Stomach (tissue), 19 donors: ENCODE measurements at places on chromosomes 2 and 18. TPM values are rescaled to one million over a fixed set of nuclear protein-coding genes. Genes with fewer than 3 reads are reported as not detected.

The NCKAP1 gene
- 13.0 TPM for total RNA-seq

DNA sequence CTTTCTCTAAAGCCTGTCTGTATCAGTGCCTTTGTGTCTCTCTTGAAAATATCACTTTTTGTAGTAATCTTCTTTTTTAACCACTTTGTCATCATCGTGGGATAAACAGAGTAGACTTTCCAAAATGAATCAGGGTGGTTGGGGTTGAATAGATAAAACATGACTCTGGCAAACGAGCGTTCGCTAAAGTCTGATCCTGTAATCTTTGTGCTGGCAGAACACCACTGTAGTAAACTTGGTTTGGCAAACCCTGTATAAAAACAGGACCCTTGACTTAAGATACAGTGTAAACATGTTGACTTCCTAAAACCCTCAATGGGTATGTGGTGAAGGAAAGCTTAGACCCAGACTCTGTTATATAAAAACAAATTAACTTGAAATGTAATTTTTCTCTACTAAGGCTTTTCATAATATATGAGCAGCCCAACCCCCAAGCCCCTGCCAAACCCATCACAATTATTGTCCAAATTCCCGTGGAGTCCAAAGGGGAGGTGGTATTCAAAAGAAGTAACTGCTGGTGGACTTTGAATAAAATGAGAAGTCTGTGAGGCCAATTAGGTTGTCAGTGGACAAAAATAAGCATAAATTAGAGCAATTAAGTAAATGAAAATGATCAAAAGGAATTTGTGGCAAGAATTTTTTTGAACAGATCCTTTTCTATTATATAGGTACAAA, 52.2 kb downstream of the COLEC12 start:
- H3K4me1 ChIP-seq, result peaks cover 14% of the 10 kb centered on the region
- DNase-seq, result no peak
- H3K27me3 ChIP-seq, result no peaks in the 10 kb centered on the region

The LYG2 gene
- total RNA-seq, result not detected

The TNFRSF11A gene
- total RNA-seq, result 8.2 TPM

The CRIM1 gene
- 54.9 TPM for total RNA-seq

- no peaks in the 10 kb centered on the region for H3K4me1 ChIP-seq
- no peak overlapping the region for H3K27ac ChIP-seq
- no peaks in the 10 kb centered on the region for H3K27me3 ChIP-seq
- DNase-seq, result no peak
- no peaks in the 10 kb centered on the region for H3K36me3 ChIP-seq
These were observed 1355.1 kb upstream of the ZEB2 start for GRCh38 chr2:145875016-145875415.

DNA sequence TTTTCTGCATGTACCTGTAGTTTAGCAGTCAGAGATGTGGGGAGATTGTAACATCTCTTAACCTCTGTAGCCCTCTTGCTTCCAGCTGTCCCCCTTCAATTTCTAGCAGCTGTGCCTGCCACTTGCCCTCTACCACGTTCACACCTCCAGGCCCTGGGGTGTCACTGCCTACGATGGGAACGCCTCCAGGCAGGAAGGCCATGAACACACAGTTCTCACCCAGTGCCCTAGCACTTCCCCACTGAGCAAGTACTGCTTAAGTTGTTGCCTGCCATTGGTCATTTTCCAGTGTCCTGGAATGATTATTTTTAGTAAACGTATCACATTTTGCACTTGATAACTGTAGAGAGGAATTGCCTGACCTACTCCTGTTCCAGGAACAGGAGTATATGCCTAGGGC, 77.1 kb upstream of the B3GNT7 start:
- no peak for DNase-seq
- no peak overlapping the region for H3K27ac ChIP-seq
- H3K4me1 ChIP-seq, result no peaks in the 10 kb centered on the region

DNA sequence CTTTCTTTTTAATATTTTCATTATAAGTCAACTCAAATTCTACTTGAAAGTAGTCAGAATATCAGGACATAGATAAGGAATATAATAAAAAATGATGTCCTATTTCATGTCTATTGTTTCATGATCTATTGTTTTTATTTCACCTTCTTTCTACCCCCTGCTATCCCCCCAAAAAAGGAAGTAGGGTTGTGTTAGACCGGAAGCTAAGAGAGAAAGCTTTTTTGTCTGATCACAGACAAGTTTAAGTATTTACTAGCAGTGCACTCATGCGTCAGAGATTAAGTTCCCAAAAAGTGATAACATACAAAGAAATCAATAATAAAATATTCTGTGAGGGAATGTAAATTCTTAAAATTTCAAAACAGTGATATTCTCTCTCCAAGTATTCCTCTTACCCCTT, 447.1 kb upstream of the CNTNAP5 start:
- H3K27me3 ChIP-seq, result no peaks in the 10 kb centered on the region
- no peak overlapping the region for H3K27ac ChIP-seq
- no peaks in the 10 kb centered on the region for H3K4me1 ChIP-seq
- H3K36me3 ChIP-seq, result no peaks in the 10 kb centered on the region

The FAM161A gene
- 6.7 TPM for total RNA-seq

The CTAGE1 gene
- not detected for total RNA-seq

DNA sequence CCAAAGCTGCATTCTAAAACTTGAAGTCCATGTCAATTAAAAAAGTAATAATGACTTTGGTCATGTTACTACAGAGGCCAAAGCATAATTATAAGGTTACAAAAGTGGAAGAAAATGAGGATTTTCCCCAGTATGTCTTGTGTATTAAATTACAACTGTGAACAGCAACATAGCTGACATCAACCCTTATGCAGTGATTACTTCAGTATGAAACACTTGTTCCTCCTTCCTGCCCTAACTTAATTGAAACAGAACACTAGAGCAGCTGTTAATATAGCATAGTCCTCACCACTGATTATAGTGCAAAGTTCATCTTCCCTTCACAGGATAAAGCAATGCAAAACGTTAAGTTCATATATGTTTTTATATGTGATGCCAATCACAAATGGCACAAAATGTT, 29.9 kb downstream of the EPB41L3 start:
- no peak for DNase-seq
- H3K27me3 ChIP-seq, result no peaks in the 10 kb centered on the region
- H3K4me1 ChIP-seq, result no peaks in the 10 kb centered on the region
- H3K27ac ChIP-seq, result no peak overlapping the region
- no peak overlapping the region for H3K4me3 ChIP-seq
- H3K36me3 ChIP-seq, result no peaks in the 10 kb centered on the region
